ENCODE measurements at places on chromosomes 5 and 9. TPM values are rescaled to one million over a fixed set of nuclear protein-coding genes. Genes with fewer than 3 reads are reported as not detected.

CAMK4 gene
- 225 TPM for total RNA-seq

GABRA6 gene
- total RNA-seq = not detected

DNA sequence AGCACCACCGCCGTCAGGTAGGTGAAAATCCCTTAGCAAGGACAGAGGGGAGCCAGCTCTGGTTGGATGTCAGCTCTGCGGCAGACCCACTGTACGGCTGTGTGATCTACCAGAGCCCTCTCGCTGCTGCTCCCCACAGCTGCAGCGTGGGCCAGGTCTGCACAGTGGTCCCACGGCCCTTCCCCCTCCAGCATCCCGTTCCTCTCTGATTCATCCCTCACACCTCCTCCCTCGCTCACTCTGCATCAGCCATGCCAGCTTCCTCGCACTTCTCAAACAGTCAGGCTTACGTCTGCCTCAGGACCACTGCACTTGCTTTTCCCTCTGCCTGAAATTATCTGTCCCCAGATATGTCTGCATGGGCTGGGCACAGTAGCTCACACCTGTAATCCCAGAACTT, 26.6 kb upstream of the CFAP157 start:
- no peak for DNase-seq

DNA sequence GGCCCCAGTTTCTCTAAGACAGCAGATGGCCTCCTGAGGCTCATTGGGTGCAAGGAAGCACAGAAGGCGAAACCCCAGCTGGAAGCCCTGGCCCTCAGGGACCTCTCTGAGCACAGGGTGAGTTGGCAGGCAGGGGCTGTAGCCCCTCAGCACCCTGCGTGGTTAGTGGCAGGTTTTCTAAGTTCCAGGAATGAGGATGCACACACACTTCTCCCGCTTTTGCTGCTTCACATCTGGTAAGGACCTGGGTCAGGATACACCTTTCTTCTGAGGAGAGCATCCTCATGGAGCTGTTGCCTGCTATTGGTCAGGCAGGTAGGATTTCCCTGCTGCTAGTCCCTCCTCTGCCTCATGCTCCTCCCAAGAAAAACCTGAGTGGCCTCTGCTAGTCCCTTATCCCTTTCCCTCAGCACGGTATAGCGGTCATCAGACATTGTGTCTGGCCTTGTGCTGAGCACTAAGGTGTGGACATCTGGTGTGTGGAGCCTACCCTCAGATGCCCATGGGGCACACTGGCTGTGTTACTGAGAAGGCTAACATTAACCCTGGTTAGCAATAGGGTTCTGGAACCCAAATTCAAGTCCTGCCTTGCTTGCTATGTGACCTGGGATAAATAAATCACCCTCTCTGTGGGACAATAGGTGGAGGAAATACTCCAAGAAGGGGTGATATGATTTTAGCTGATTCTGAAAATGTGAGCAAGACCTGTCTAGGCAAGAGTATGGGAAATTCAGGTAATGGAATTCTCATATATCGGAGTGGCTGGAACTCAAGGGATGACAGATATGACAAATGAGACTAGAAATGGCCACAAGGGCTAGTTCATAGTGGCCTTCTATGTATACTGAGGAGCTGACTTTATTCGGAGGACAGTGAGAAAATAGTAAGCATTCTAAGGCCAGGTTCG, 1.6 kb downstream of the SLC22A4 start:
- no peak for DNase-seq

- DNase-seq = no peak
These were observed 305.2 kb upstream of the NREP start for GRCh38 chr5:112062181-112062580.

- no peak for DNase-seq
These were observed 51.1 kb upstream of the CDKN2AIPNL start for GRCh38 chr5:134462761-134463160.

GRCh38 chr5:87722286-87722685, 309.6 kb upstream of the CCNH start:
- DNase-seq = no peak

DNA sequence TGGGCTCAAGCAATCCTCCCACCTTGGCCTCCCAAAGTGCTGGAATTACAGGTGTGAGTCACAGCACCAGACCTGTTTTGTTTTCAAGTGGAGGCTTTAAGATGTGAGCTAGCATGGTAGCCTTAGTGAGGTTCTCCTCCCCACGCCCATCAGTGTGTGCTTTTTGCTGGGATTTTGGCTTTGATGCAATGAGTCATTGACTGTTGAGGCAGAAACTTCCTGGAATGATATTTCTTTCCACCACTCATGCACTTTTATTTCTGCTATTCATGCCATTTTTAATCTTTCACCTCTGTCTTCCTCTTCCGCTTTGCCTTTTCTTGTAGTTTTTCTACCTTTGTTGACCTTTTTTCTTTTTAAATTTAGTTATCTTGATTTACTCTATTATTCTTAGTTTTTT, 4.2 kb upstream of the NFIL3 start:
- no peak for DNase-seq

DNA sequence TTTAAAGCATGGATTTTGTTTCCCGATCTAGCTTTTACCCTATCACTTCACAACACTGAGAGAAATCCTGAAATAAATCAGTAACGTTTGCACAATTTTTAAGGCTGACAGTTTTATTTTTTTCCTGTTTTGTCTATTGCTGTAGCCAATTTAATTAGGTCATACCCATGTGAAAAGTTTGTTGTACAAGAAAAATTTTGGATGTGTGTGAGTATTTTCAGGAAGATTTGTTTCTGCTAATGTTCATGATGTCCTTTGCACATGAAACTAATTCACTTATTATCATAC, 237.8 kb downstream of the ARRDC3 start:
- DNase-seq = no peak

DNA sequence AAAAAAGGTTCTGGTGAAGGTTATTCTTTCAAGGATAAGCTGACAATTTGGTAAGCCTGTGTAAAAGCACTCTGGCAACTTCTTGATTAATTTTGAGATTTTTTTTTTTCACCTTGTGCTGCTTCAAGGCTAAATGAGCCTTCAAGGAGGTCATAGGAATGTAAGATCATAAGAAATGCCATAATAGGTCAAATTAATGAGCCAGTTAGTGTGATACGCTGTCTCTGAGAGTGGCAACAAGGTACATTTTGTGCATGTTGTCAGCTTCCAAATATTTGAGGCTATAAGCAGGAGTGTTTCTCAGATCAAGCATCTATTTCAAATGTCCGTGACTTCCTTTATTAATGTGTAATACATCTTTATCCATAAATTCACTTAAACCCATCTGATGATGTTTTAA, 72.3 kb upstream of the CDH6 start:
- no peak for DNase-seq

GRCh38 chr9:95570150-95570549, 53.4 kb upstream of the PTCH1 start:
- DNase-seq = no peak

- DNase-seq = no peak
These were observed 196.5 kb upstream of the NREP start for GRCh38 chr5:111953351-111954127.

Data from CD4-positive, alpha-beta T cell (primary cell).